Body of pancreas (tissue), 4 donors: ENCODE measurements at places on chromosomes 7 and 10. TPM values are rescaled to one million over a fixed set of nuclear protein-coding genes. Genes with fewer than 3 reads are reported as not detected.

WDFY4 gene
- 0.66 TPM for total RNA-seq

SLC26A3 gene
- not detected for total RNA-seq

GRK5 gene
- 3.4 TPM for total RNA-seq

VWC2 gene
- not detected for total RNA-seq

SYT15B gene
- 8.3 TPM for total RNA-seq

ELMO1 gene
- total RNA-seq: 10.9 TPM

GRM8 gene
- total RNA-seq: not detected

FAM221A gene
- 14.3 TPM for total RNA-seq

DCLRE1C gene
- 10.9 TPM for total RNA-seq

TMEM120A gene
- total RNA-seq: 35.0 TPM

- no peaks in the 10 kb centered on the region for H3K27me3 ChIP-seq
- DNase-seq: peak; percentile 26
- H3K36me3 ChIP-seq: no peaks in the 10 kb centered on the region
- no peak overlapping the region for H3K4me3 ChIP-seq
- H3K4me1 ChIP-seq: peaks cover 21% of the 10 kb centered on the region
- no peak overlapping the region for H3K27ac ChIP-seq
Observed at GRCh38 chr10:63633677-63634487, 112.7 kb downstream of the REEP3 start.

GRCh38 chr10:118193642-118194041 lies 146.9 kb upstream of the RAB11FIP2 start:
- DNase-seq: no peak
- H3K27me3 ChIP-seq: no peaks in the 10 kb centered on the region

DNA sequence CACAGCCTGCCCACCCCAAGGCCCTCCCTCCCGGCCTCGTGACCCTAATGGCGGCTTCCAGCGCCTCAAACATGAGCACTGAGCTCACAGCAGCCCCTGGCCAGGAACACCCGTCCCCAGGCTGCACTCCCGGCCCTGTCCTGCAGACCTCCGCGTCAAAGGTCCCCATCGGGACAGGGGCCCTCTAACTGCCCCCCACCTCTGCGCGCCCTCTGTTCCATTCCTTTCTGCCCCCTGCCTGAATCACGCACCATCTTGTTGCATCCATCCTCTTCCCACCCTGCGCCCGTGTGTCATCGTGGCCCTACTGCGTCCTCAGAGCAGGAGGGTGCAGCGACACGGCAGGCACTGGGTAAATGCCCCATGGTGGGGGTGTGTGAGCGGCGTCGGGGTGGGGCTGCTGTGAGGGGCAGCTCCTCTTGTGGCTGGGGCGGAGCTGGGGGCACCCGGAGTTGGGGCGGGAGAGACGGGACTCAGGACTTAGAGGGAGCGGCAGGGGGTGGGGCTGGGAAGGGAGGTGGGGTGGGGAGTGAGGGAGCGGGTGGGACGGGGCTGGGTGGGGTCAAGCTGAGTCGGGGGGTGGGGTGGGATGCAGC lies 13.4 kb downstream of the SLC29A4 start:
- H3K27me3 ChIP-seq: no peaks in the 10 kb centered on the region
- H3K4me1 ChIP-seq: no peaks in the 10 kb centered on the region
- DNase-seq: no peak
- no peaks in the 10 kb centered on the region for H3K36me3 ChIP-seq
- H3K27ac ChIP-seq: no peak overlapping the region

- no peaks in the 10 kb centered on the region for H3K4me1 ChIP-seq
- no peaks in the 10 kb centered on the region for H3K27me3 ChIP-seq
- peaks cover 25% of the 10 kb centered on the region for H3K36me3 ChIP-seq
- no peak overlapping the region for H3K4me3 ChIP-seq
Observed at GRCh38 chr7:1149351-1149794, 10.6 kb downstream of the ZFAND2A start.

DNA sequence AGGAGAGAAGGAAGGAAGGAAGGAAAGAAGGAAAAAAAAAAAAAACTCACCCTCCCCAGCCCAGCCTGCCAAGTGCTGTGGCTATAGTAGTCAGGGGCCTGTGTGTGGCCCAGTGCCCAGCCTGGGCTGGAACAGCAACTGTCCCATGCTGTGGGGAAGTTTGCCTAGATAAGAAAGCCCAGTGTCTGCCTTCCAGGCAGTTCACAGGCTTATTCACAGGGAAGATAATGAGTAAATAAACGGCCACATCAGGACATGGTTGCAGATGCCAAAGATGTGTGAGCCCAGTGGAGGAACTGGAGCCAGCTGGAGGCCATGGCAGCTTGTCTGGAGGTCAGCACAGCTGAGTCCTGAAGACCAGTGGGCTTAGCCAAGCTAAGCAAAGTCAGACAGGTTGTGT lies 132.4 kb upstream of the FOXK1 start:
- no peak overlapping the region for H3K4me3 ChIP-seq
- no peak for DNase-seq
- H3K4me1 ChIP-seq: no peaks in the 10 kb centered on the region
- H3K36me3 ChIP-seq: no peaks in the 10 kb centered on the region

GRCh38 chr10:84179059-84179710 lies 5.6 kb downstream of the GPR15LG start:
- H3K4me1 ChIP-seq: no peaks in the 10 kb centered on the region
- H3K27ac ChIP-seq: no peak overlapping the region
- no peaks in the 10 kb centered on the region for H3K36me3 ChIP-seq
- no peak for DNase-seq
- H3K27me3 ChIP-seq: no peaks in the 10 kb centered on the region

- no peak overlapping the region for H3K4me3 ChIP-seq
- peaks cover 16% of the 10 kb centered on the region for H3K4me1 ChIP-seq
- H3K27me3 ChIP-seq: no peaks in the 10 kb centered on the region
Observed at GRCh38 chr10:110426294-110427181, 71.2 kb upstream of the DUSP5 start.

DNA sequence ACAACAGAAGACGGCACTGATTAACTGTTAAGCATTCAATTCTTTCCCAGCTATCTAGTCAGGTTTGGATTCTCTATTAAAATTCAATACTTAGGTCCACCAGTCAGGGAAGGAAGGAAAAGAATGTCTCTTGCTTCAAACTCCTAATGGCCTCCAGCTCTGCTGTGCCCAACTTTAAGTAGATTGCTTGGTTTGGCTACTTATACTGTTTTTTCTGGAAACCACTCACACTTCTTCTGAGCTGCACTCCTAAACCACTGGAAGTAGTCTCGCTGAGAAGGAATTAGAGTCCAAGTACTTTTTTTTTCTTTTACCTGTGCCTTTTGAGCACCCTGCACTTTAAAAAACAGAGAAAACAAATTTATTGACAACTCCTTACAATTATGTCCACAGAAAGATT lies 26.7 kb upstream of the COL1A2 start:
- H3K27ac ChIP-seq: no peak overlapping the region
- H3K4me1 ChIP-seq: no peaks in the 10 kb centered on the region
- no peak overlapping the region for H3K4me3 ChIP-seq
- H3K36me3 ChIP-seq: no peaks in the 10 kb centered on the region
- no peaks in the 10 kb centered on the region for H3K27me3 ChIP-seq

DNA sequence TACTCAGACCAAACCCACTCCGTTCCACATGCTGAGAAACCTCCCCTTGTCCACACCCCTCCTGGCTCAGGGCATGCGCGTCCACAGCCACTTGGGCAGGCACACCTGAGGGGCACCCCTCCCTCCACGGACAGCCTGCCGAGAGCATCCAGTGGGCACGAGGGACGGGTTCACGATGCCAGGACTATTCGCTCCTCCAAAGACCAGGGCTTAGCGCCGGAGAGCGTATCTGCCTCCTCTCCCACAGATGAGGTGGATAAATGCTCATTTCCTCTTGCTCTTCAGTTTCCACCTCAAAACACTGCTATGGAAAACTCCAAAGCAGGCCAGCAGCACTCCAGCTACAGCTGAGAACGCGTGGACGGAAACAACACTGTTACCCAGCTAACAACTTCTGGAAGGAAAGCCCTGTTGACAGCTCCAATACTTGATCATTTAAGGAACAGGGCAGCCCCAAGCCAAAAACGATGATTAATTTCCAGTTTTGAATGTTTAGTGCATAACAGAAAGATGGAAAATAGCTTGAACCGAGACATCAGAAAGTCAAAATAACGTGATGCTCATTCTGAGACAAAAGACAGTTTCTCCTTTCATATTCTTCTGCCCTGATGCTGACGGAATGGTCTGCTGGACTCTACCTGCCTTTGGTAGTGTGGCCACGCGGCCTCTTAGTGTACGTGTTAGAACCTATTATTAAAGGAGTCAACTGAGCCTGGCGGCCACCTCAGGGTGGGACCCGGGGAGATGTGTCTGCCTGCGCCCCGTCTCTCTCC lies 204.7 kb downstream of the DNAJB6 start:
- no peaks in the 10 kb centered on the region for H3K4me1 ChIP-seq
- no peak overlapping the region for H3K27ac ChIP-seq
- no peak for DNase-seq
- H3K4me3 ChIP-seq: no peak overlapping the region
- no peaks in the 10 kb centered on the region for H3K27me3 ChIP-seq

- no peaks in the 10 kb centered on the region for H3K4me1 ChIP-seq
- H3K27me3 ChIP-seq: no peaks in the 10 kb centered on the region
- no peaks in the 10 kb centered on the region for H3K36me3 ChIP-seq
- H3K4me3 ChIP-seq: no peak overlapping the region
Observed at GRCh38 chr10:77548157-77548556, 89.5 kb downstream of the KCNMA1 start.

- DNase-seq: no peak
- H3K27me3 ChIP-seq: no peaks in the 10 kb centered on the region
- H3K36me3 ChIP-seq: no peaks in the 10 kb centered on the region
- peaks cover 14% of the 10 kb centered on the region for H3K4me1 ChIP-seq
- no peak overlapping the region for H3K4me3 ChIP-seq
Observed at GRCh38 chr7:74674166-74674565, 16.6 kb downstream of the GTF2I start.

GRCh38 chr10:38038932-38039245 lies 28.4 kb downstream of the ZNF33A start:
- no peaks in the 10 kb centered on the region for H3K27me3 ChIP-seq
- H3K36me3 ChIP-seq: peaks cover 4% of the 10 kb centered on the region
- no peak for DNase-seq

DNA sequence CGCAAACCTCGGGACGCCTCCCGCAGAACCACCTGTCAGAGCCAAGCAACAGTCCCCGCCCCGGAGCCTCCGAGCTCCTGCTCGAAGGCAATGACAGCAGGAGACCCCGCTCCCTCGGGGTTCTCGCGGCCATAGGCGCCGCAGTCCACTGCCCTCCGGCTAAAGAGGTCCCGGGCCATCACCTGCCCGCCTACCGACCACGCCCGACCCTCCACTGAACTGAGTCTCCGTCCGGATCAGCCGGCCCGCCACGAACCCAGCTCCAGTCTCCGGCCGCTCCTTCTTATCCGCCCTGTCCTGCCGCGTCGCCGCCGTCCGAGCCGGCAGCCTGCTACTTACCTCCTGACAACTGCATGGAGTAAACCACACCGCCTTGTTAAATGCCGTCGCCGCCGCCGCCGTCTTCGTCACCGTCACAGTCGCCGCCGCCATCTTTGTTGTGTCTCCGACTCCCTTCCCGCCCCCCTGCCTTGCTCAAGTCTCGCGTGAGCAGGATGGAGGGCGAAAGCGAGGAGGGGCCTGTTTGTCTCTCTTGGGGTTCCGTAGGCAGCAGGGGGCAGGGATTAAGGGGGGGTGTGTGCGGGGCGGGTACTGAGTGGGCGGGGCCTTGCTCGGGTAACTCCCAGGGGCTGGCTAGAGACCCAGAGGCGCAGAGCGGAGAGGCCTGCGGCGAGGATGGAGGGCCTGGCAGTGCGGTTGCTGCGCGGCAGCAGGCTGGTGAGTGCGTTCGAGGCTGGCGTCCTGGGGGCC lies at the start of the genes ACADSB and IKZF5:
Gene ACADSB (plus strand): TSS at position 652 of the 750 bp plus-strand sequence. CDS start 24 bp downstream, at position 676.
Gene IKZF5 (minus strand): TSS at position 441 of the 750 bp plus-strand sequence. CDS start 10,170 bp downstream, outside the sequence.
- H3K4me1 ChIP-seq: peaks cover 58% of the 10 kb centered on the region
- H3K4me3 ChIP-seq: peak within 1 kb of the TSS; percentile 96
- no peaks in the 10 kb centered on the region for H3K27me3 ChIP-seq
- DNase-seq: peak; percentile 98
- H3K27ac ChIP-seq: peak within 1 kb of the TSS; percentile 95

DNA sequence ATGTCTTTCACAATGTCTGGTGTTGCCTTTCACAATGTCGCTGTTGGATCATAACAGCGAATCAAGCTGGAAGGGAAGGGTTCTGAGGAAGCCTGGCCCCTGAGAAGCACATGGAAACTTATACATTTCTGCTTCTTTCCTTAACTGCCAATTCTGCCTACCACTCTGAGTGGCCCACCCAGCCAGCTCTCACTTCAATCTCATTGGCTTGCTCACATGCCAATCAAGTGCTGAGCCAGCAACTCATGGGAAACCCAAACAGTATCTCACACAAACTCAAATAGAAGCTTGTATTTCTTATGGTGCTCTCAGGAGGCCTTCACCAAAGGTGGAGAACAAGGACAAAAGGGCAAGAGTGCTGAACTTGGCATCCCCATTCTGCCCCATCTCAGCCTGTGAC lies 117.4 kb upstream of the GPR26 start:
- H3K4me3 ChIP-seq: no peak overlapping the region
- no peak for DNase-seq
- H3K27ac ChIP-seq: no peak overlapping the region
- H3K27me3 ChIP-seq: no peaks in the 10 kb centered on the region
- H3K4me1 ChIP-seq: no peaks in the 10 kb centered on the region

DNA sequence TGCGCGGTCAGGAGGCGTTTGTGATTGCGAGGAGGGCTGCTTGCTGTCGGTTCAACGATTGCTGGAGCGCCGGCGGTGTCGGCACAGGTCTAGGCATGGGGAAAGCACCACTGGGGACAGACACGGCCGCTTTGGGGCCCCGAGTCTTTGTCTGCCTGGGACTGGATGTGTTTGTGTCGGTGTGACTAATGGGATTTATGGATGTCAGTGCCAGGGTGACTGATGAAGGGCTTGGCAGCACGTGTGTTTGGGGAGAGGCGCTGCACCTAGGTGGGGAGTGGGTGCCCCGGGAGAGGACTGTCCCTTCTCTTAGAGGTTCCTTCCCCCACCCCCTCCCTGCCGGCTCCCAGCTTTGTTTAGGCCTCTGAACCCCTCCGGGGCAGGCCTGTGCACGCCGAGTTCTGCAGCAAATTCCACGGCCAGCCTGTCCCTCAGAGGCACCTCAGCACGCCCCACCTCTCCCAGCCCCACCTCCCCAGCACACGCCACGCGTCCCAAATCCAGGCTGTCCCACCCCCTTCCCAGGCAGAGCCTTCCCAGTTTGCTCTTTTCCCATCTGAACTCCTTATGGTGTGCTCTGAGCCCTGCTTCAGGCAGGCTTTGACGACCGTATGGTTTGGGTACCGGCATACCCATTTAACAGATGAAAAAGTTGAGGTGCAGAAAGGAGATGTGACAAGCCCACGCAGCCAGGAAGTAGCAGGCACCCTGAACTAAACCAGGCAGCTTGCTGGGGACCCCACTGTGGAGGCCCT lies 6.4 kb upstream of the TNRC18 start:
- H3K4me1 ChIP-seq: peaks cover 36% of the 10 kb centered on the region
- no peaks in the 10 kb centered on the region for H3K27me3 ChIP-seq
- DNase-seq: peak; percentile 31

GRCh38 chr10:13505052-13505680 lies 23.6 kb downstream of the BEND7 start:
- DNase-seq: no peak
- H3K4me3 ChIP-seq: no peak overlapping the region
- H3K4me1 ChIP-seq: no peaks in the 10 kb centered on the region

GRCh38 chr10:108490944-108491343 lies 1326.4 kb upstream of the SORCS1 start:
- H3K27ac ChIP-seq: no peak overlapping the region
- no peak overlapping the region for H3K4me3 ChIP-seq
- H3K36me3 ChIP-seq: no peaks in the 10 kb centered on the region
- DNase-seq: no peak
- H3K4me1 ChIP-seq: no peaks in the 10 kb centered on the region
